ENCODE measurements at places on chromosomes 16 and 17. TPM values are rescaled to one million over a fixed set of nuclear protein-coding genes. Genes with fewer than 3 reads are reported as not detected.

Gene CHP2
- total RNA-seq: not detected

Gene PKD1
- 7.9 TPM for total RNA-seq

Gene ZSCAN10
- total RNA-seq: not detected

Gene TTYH2
- total RNA-seq: 2.3 TPM

Gene GLIS2
- total RNA-seq: 0.56 TPM

Gene NOS2
- total RNA-seq: under 0.01 TPM

Gene AIPL1
- not detected for total RNA-seq

Gene CXCL16
- 0.28 TPM for total RNA-seq

Gene GRAP
- total RNA-seq: under 0.01 TPM

Gene MEFV
- total RNA-seq: not detected

Gene TRPV3
- total RNA-seq: 0.18 TPM

- no peak for DNase-seq
Observed at GRCh38 chr17:48890086-48890485, 2.5 kb upstream of the ATP5MC1 start.

DNA sequence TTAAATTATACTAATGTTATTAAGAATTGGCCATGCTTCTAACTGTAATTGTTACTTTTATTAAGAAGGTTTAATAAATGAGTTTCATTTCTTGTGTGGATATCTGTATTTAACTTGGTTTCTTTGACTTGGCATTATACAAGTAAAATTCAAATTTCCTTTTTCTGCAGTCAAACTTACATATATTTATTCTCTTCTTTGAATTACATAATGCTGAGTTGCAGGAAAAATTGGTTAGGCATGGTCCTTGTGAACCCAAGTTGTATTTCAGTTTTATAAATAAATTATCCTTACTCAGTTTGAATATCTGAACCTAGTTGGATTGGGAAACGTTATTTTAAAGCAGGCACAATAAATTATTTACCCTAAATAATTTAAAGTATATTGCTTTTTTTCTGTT, 54.8 kb downstream of the NLK start:
- no peak for DNase-seq

GRCh38 chr17:67055811-67056745, 11.7 kb downstream of the CACNG1 start:
- DNase-seq: no peak

- DNase-seq: no peak
Observed at GRCh38 chr17:34958438-34958837, 2.8 kb downstream of the CCT6B start.

- no peak for DNase-seq
Observed at GRCh38 chr17:48812001-48812400, 5.0 kb downstream of the TTLL6 start.

GRCh38 chr17:44197980-44198720, 1.5 kb downstream of the ATXN7L3 start:
- peak; percentile 41 for DNase-seq

- DNase-seq: no peak
Observed at GRCh38 chr16:82612263-82612662, 14.5 kb upstream of the CDH13 start.

DNA sequence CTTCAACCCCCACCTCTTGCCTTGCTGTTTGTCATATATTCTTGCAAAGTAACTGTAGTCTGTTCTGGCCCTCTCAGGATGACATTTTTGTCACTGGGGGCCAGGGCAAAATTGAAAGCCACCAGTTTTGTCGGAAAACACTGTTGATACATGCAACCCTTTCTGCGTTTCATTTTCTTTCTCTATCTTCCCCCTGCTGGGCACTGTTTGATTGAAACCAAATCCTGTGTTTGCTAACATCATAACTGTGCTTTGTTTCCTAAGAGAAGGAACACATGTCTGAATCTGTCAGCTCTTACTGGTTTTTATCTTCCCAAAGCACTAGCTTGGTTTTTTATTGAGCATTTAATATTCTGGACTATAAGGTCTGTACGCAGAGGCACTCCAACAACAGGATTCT, 11.7 kb upstream of the CPPED1 start:
- DNase-seq: no peak

- DNase-seq: no peak
Observed at GRCh38 chr17:42179335-42179734, 1.6 kb downstream of the KCNH4 start.

- no peak for DNase-seq
Observed at GRCh38 chr16:71635632-71636031, 9.6 kb downstream of the MARVELD3 start.

DNA sequence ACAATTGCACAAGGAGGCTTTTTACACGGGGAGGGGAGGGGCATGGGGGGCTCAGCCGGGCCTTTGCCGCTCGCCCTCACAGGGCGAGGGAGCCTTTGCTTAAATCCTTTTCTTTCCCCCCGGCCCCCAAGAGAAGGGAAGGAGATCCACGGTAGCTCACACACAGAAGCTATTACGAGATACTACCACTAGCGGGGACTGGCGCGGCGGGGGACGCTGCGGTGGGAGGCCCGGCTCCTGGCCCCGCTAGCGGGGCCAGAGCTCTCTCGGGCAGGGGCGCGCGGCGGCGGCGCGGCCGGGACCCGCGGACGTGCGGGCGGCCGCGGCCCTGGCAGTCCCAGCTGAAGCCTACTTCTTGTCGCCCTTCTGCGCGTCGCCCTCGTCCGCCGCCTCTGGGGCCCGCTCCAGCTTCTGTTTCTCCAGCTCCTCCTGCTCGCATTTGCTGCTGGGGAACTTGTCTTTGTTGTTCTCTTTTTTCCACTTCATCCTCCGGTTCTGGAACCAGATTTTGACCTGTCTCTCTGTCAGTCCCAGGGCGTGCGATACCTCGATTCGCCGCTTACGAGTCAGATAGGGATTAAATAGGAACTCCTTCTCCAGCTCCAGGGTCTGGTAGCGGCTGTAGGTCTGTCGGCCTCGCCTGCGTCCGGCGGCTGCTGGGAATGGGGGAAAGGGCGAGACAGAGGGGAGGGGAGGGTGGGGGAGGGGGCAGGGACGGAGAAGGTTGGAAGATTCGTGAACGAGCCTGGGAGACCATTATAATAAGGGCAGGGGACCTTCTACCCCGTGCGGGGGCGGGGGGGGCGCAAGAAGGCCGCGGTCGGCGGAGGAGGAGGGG, 2.0 kb downstream of the HOXB8 start:
- DNase-seq: peak; percentile 61

GRCh38 chr16:24668481-24669061, 60.9 kb upstream of the TNRC6A start:
- DNase-seq: peak; percentile 65

DNA sequence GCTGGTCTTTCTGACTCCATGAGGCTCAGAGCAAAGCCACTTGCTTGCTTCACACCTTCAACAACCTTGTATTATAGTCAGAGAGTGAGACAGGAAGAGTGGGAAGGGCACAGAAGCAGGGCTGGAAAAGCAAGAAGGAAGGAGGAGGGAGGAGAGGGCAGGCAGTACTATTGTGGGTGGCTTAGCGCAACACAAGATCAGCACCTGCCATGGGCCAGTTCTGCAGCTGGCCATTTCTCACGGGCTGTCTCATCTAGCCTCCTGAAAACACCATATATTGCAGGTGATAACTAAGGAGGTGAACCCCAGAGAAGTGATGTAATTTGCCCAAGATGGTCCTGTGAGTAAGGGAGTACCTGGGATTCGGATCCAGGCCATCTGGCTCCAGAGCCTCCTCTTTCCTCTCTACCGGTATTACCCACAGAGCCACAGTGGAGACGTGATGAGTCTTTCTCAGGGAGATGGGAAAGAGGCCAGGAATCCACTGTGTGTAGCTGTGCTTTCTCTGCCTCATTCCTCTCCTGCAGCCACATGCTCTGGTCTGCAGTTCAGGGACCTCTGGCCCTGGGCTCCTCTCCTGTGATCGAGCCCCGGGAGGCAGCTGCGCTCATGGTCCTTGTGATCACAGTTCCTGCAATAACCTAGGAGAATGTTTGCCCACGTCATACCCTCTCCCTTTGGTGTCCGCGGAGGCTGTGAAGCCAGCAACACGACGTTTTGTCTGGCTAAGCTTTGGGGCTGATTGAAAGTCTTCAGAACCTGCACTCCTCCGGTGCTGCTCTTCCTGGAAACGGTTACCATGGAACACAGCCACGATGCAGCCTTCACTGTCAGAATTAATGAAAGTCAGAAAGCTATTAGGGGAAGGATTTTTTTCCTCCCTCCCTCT, 178.1 kb upstream of the CCL2 start:
- DNase-seq: no peak

- no peak for DNase-seq
Observed at GRCh38 chr17:1904273-1905182, 74.7 kb downstream of the RPA1 start.

GRCh38 chr16:63516394-63516793, 1480.2 kb upstream of the CDH8 start:
- DNase-seq: no peak

Data from IMR-90 (cell line).